ENCODE measurements at places on chromosomes 3 and 15. TPM values are rescaled to one million over a fixed set of nuclear protein-coding genes. Genes with fewer than 3 reads are reported as not detected.

The RASA2 gene
- 3.4 TPM for total RNA-seq

DNA sequence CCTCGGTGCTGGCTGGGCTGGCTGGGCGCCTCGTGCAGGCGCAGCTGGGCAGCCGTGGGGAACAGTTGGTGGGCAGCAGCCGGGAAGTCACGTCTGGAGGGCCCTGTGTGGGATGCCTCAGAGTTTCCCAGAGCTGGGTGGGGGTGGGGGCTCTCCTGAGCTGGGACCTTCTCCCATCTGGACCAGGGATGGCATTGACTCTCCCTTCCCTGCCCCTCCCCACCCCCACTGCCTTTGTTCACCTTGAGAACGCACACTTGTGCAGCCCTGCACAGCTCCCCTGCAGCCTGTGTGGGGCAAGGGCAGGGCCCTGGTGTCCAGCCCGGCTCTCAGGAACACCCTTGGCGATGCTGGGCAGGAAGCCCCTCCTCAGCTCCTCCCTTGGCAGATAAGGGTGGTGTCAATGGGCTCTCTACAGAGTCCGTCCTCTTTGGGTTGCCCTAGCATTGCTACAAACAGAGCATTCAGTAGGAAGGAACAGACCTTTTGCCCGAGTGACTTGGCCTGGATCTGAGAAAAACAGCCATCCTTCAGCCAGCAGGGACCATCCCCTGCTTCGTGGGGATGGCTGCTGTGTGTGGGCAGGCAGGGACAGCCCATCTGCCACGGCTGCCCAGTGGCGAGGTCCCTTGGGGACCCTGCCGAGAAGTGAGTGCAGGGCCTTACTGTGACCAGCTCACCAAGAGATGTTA, 25.5 kb upstream of the KLF13 start:
- DNase-seq, result no peak
- no peaks in the 10 kb centered on the region for H3K27me3 ChIP-seq
- H3K4me1 ChIP-seq, result peaks cover 58% of the 10 kb centered on the region

DNA sequence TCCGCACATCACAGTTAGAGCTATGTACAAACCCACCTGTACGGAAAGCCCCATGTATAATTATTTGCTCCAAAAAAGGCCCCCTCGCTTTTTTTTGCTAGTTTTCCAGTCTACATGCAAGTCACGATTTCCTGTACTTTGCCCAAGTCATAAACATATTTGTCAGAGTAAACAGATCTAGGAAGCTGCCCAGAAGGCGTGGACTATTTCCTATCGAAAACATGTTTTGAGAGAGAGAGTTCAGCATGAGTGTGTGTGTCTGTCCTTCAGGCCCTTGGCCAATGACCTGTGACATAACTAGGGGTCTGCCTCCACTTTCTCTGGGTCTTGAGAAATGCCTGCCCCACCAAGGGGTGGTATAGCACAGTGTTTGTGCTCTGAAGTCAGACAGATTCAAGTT, 72.7 kb upstream of the HACD2 start:
- no peaks in the 10 kb centered on the region for H3K27me3 ChIP-seq
- no peak overlapping the region for H3K27ac ChIP-seq
- no peaks in the 10 kb centered on the region for H3K36me3 ChIP-seq

The C3orf18 gene
- 44.7 TPM for total RNA-seq

The DPPA2 gene
- not detected for total RNA-seq

DNA sequence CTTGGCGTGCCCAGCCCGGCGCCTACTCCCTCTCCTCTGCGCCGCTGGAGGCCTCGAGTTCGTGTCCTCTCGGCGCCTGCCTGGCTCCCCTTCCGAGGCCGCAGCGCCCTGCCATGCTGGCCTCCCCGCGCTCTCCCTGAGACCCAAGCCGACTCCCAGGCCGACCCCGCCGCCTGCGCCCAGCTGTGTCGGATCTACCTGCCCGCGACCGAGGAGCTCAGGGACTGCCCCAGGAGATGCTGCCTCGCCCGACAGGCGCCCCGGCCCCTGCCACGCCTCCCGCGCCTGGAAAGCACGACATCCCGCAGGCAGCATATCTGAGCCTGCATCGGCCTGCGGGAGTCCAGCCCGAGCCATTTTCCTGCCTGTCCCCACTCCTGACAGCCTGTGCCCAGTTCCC, 16.1 kb downstream of the PAQR9 start:
- H3K4me1 ChIP-seq, result no peaks in the 10 kb centered on the region
- H3K27me3 ChIP-seq, result peaks cover 7% of the 10 kb centered on the region
- H3K36me3 ChIP-seq, result no peaks in the 10 kb centered on the region
- peak overlapping the region; percentile 20 for H3K4me3 ChIP-seq
- peak; percentile 61 for DNase-seq

Data from heart left ventricle (tissue), 16 donors.